ENCODE measurements at places on chromosomes 16 and 17.

DNA sequence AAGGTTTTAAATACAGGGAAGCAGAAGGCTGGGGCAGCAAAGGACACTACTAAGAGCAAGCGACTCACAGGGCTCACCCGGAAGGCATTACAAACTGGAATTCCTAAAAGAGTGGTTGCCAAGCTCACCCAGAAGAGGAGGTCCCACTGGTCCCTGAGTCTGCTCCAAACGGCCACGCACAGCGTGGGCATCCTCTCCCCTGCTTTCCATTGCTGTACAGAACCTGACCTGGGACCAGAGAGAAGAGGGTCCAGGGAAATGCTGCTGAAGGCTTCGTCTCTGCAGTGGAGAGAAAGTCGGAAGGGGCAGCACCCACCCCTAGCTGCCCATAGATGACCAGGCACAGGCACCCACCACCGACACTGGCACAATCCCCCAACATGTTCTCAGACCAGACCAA lies 67.2 kb downstream of the ADCY9 start:
- DNase-seq, result no peak

GRCh38 chr17:82244413-82245133 lies 15.7 kb downstream of the SLC16A3 start:
- no peak for DNase-seq

DNA sequence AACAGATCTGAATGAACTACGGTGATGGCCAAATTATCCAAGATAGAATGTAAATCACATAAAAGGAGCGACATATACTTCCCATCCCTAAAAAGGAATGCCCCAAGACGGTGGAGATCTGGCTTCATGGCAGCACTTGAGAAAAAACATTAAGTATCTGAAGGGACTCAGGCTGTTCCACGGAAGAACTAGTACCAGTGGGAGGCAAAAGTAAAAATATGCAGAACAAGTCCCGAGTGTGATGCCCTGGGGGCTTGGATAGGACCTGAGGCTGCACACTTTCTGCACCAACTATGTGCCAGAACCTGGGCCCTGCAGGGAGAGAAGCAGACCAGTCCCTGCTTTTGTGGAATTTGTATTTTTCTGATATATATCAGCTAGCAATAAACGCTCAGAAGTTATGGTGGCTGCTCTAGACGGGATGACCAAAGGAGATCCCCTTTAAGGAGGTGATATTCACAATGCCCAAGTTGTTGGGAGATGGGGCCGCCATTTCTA lies 539 bp upstream of the CKLF start:
- DNase-seq, result no peak

- DNase-seq, result no peak
These were observed 41.3 kb upstream of the DNAH17 start for GRCh38 chr17:78618264-78619066.

Data from fibroblast of skin of back (primary cell).